ENCODE measurements at places on chromosomes 13 and 19. TPM values are rescaled to one million over a fixed set of nuclear protein-coding genes. Genes with fewer than 3 reads are reported as not detected.

PCDH20 gene
- total RNA-seq, result not detected

- H3K27ac ChIP-seq, result no peak overlapping the region
- H3K27me3 ChIP-seq, result no peaks in the 10 kb centered on the region
- H3K36me3 ChIP-seq, result no peaks in the 10 kb centered on the region
Measured at GRCh38 chr19:40035996-40036395, 20.0 kb downstream of the ZNF780B start.

XAB2 gene
- 36.9 TPM for total RNA-seq

DNA sequence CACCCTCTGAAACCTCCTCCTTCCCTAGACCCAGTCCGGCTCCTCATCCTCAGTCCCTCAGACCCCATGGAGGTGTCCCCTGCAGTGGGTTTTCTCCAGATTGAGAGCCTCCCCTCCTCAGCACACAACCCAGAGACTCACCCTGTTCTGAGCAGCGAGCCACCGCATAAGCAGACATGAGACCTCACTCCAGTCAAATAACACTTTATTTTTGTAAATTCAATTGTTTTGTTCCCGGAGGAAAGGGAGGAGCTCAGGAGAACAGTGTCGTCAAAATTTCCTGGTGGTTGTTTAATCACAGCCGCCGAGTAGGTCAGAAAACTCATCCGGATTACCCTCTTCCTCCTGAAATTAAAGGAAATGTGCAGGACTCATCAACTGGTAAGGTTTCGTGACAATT lies 57.5 kb downstream of the ERICH4 start:
- no peaks in the 10 kb centered on the region for H3K36me3 ChIP-seq
- no peaks in the 10 kb centered on the region for H3K4me1 ChIP-seq
- peak overlapping the region; percentile 19 for H3K4me3 ChIP-seq
- H3K27ac ChIP-seq, result no peak overlapping the region

DNA sequence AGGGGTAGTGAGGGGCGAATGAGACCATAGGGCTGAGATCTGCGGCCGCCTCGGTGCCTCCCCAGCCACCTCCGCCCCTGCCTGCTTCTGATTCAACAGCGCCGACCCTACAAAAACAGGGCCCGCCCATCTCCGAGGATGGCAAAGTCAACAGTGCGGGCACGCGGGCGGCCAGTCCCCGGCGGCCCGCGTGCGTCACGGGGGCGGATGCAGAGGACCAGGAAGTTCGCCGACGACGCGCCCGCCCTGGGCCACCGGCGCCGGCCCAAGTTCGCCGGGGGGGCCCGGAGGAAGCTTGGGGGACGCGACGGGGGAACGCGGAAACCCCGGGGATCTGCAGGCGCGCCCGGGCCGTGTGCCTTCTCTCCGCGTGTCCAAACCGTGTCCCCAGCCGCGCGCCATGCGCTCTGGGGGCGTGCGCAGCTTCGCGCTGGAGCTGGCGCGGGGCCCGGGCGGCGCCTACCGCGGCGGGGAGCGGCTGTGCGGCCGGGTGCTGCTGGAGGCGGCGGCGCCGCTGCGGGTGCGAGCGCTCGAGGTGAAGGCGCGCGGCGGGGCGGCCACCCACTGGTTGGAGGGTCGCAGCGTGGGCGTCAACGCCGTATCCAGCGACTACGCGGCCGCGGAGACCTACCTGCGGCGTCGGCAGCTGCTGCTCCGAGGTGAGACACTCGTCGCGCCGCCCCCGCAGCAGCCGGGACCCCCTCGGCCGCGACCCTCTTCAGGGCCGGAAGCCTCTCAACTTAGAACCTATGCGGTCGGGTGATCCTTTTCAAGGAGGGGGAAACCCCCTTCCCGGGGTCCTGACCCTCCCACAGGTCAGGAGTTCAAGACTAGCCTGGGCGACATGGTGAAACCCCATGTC lies 6.8 kb upstream of the ARRDC2 start:
- H3K27me3 ChIP-seq, result no peaks in the 10 kb centered on the region
- H3K27ac ChIP-seq, result peak overlapping the region; percentile 89
- H3K4me3 ChIP-seq, result peak overlapping the region; percentile 86
- H3K4me1 ChIP-seq, result peaks cover 23% of the 10 kb centered on the region
- peak; percentile 98 for DNase-seq
- no peaks in the 10 kb centered on the region for H3K36me3 ChIP-seq

DNA sequence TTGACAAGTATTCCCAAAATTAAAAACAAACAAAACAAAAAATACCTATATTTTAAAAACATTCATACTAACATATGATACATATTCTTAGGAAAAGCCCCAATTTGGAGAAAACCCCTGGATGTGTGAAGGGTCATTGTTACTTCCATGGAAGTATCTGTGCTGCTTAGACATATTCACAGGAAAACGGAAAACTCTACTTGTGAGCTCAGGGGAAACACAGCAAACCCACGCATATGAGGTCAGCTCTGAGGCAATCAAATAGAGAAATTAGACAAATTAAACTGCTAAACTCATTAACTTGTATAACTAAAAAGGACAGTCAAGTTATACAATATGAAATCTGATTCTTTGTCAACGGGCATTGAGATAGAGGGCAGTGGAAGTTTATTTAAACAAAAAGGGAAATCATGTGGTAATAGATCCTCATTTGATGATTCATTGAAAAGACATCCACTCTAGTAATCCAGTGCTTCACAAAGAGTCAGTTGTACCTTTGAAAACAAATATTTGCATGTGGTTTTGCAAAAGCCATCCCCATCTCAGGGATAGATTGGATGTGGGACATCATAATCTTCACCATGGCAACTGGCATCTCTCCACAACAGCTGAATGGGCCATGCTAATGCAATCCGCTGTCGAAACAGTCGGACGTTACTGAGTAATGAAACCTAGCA lies 423.4 kb downstream of the ITGBL1 start:
- no peak for DNase-seq
- no peaks in the 10 kb centered on the region for H3K4me1 ChIP-seq
- no peak overlapping the region for H3K4me3 ChIP-seq
- no peaks in the 10 kb centered on the region for H3K27me3 ChIP-seq
- H3K27ac ChIP-seq, result no peak overlapping the region

IRGC gene
- total RNA-seq, result not detected

DNA sequence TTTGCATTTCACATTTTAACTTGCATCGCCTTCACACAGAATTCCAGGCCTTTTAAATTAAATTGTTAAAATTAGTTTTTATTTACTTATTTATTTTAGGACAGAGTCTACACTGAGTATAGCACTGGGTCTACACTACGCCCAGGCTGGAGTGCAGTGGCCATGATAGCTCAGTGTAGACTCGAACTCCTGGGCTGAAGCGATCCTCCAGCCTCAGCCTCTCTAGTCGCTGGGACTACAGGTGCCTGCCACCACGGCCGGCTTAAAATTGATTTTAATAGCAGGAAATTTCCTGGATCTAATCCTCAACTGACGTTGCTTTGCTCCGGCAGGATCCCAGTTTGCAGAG lies 301 bp upstream of the ZNF610 start:
- no peaks in the 10 kb centered on the region for H3K36me3 ChIP-seq
- H3K27ac ChIP-seq, result peak overlapping the region; percentile 69
- H3K27me3 ChIP-seq, result no peaks in the 10 kb centered on the region
- DNase-seq, result no peak
- no peaks in the 10 kb centered on the region for H3K4me1 ChIP-seq

DNA sequence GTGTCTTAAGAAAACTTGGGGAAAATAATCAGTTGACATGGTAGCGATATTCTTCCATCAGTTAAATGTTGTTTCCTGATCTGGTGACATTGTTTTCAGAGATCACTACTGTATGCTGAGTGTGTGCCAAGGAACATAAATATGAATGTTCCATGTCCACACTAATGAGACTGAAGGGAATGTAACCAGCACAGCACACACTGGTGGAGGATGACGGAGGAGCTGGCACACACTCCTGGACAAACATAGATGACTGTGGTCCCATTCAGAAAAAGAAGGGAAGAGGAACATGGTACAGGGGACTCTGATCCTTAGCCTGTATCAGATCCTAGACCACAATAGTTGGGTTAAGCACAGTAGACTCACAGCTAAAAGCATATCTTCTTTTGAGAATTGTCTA lies 574.8 kb downstream of the MYO16 start:
- H3K4me3 ChIP-seq, result no peak overlapping the region
- DNase-seq, result no peak
- H3K27ac ChIP-seq, result no peak overlapping the region
- H3K27me3 ChIP-seq, result no peaks in the 10 kb centered on the region

DNA sequence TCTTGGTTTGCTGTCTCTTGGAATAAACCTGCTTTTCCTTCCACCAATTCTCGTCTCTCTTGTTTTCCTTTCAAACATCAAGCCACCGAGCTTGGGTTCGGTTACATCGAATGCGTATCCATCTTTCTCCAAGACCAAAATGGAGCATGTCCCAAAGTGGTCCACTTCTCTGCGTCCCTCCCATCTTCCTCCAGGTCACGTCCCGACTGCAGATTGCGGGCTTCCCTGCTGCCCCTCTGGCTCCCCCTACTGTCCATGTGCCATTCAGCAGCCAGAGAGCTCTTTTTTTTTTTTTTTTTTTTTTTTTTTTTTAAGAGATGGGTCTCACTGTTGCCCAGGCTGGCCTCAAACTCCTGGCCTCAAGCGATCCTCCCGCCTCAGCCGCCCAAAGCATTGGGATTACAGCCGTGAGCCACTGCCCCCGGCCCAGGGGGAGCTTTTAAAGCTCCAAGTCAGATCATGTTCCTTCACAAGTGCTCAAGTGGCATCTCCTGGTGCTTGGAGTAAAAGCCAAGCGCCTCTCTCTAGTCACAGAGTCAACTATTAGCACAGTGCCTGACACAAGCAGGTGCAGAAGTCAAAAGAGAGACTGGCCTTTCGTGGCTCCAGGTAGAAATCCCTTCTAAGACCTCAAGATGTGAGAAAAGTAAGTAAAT lies 10.0 kb downstream of the COL5A3 start:
- peak; percentile 53 for DNase-seq
- no peaks in the 10 kb centered on the region for H3K36me3 ChIP-seq
- H3K27me3 ChIP-seq, result no peaks in the 10 kb centered on the region
- H3K4me1 ChIP-seq, result no peaks in the 10 kb centered on the region
- no peak overlapping the region for H3K4me3 ChIP-seq

DNA sequence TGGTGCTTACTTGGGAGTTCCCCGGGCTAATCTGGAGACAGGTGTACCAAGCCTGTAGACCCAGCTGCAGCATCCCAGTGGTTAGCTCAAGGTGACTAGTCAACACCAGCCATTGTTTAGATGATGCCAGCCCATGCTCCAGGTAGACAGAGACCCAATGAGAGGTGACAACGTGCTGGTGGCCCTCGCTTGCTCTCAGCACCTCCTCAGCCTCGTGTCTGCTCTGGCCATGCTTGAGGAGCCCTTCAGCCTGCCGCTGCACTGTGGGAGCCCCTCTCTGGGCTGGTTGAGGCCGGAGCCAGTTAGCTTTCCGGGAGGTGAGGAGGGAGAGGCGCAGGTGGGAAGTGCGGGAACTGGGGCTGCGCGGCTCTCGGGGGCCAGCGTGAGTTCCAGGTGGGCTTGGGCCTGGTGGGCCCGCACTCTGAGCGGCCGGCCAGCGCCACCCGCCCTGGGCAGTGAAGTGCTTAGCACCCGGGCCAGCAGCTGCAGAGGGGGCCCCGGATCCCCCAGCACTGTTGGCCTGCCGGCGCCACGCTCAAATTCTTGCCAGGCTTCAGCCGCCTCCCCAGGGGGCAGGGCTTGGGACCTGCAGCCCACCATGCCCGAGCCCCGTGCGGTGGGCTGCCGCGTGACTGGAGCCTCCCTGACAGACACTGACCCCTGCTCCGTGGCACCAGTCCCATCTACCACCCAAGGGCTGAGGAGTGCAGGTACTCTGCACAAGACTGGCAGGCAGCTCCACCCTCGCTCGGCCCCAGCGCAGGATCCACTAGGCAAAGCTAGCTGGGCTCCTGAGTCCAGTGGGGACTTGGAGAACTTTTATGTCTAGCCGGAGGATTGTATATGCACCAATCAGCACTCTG lies 85.9 kb upstream of the VSTM2B start:
- H3K27me3 ChIP-seq, result no peaks in the 10 kb centered on the region
- H3K27ac ChIP-seq, result no peak overlapping the region
- no peaks in the 10 kb centered on the region for H3K4me1 ChIP-seq
- no peaks in the 10 kb centered on the region for H3K36me3 ChIP-seq
- H3K4me3 ChIP-seq, result no peak overlapping the region

GRCh38 chr13:110396913-110397381 lies 89.9 kb downstream of the COL4A2 start:
- no peaks in the 10 kb centered on the region for H3K36me3 ChIP-seq
- DNase-seq, result peak; percentile 84
- no peaks in the 10 kb centered on the region for H3K27me3 ChIP-seq
- no peaks in the 10 kb centered on the region for H3K4me1 ChIP-seq
- H3K27ac ChIP-seq, result peak overlapping the region; percentile 85

JSRP1 gene
- total RNA-seq, result not detected

ZNF208 gene
- total RNA-seq, result 15.7 TPM

SULT2A1 gene
- total RNA-seq, result 22.3 TPM

BBC3 gene
- total RNA-seq, result 4.4 TPM

DNA sequence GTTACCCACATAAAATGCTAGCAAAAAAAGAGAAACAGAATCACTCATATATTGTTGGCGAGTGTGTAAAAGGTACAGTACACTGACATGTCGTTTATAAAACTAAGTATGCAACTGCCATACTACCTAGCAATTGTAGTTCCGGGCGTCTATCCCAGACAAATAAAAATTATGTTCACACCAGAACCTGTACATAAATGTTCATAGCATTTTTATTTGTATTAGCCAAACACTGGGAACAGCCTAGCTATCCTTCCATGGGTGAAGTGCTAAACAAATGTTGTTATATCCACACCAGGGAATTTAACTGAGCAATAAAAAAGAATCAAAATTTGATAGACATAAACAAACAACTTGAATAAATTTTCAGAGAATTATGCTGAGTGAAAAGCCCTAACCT lies 28.9 kb upstream of the POSTN start:
- H3K4me3 ChIP-seq, result no peak overlapping the region
- H3K4me1 ChIP-seq, result no peaks in the 10 kb centered on the region
- H3K36me3 ChIP-seq, result no peaks in the 10 kb centered on the region
- H3K27ac ChIP-seq, result no peak overlapping the region

GRCh38 chr19:38736036-38736412 lies 8.2 kb downstream of the CAPN12 start:
- H3K4me3 ChIP-seq, result peak overlapping the region; percentile 49
- H3K36me3 ChIP-seq, result no peaks in the 10 kb centered on the region
- peaks cover 31% of the 10 kb centered on the region for H3K4me1 ChIP-seq

DNA sequence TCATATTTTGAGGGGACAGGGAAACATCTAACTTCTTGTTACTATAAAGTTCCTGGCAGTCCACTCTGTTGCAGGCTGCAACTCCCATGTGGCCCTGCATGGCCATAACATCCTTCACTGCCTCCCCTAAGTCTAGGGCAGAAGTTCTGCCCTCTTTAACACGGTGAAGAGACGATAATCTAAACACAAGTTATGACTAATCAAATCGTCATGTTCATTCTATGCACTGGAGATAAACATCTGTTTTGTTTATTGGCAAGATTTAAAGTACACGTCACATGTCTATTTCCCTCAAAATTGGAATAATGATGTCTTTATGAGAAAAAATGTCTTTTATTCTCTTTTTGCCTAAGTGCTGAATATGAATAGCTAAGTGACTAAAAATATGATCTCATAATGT lies 1629.4 kb downstream of the PCDH9 start:
- no peak overlapping the region for H3K27ac ChIP-seq
- H3K36me3 ChIP-seq, result no peaks in the 10 kb centered on the region
- H3K4me1 ChIP-seq, result no peaks in the 10 kb centered on the region
- no peak overlapping the region for H3K4me3 ChIP-seq

GRCh38 chr13:44417876-44418275 lies 44.3 kb downstream of the SERP2 start:
- no peaks in the 10 kb centered on the region for H3K27me3 ChIP-seq
- no peaks in the 10 kb centered on the region for H3K4me1 ChIP-seq
- DNase-seq, result no peak
